ENCODE measurements at places on chromosomes 12 and 14.

DNA sequence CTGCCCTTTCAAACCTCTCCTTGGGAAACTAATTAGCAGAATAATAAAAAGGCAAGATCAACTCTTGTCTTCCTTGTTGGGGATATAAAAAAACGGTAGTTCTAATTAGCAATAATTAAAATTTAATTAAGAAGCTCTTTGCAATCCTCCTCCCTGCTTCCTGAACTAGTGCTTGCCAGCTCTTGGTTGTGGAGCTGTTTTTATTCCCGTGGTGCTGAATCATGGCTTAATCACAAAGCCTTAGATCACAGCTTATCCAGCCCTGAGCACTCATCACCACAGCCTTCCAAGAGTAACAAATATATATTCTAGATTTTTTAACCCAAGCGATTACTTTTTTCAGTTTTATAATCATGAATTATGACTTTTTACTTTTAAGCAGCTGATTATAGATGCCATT, 63.2 kb upstream of the INSM2 start:
- DNase-seq, result no peak

DNA sequence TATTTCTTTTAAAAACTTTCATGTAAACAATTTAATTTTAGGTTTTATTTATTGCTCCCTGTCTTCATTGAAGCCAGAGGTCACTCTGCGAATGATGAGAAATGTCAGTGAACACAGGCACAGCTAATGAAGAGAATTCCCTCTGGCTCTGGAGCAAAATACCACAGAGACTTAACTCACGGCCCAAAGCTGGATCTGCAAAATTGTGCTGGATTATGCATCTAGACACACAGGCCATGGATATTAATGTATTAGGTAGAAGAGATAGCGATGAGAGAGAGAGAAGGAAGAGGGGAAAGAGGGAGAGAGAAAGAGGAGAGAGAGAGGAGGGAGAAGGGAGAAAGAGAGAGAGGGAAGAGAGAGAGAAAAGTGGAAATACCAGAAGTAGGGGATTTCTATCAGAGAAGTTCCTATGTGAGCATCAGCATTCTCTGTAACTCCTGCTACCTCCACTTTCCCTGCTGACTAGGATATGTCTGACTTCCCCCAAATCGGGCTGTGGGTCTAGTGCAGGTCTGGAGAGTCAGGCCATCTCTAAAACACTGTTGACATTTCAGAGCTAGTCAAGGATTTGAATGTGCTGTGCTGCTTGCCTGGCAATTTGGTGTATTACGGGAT, 3.7 kb downstream of the ARHGDIB start:
- DNase-seq, result no peak

DNA sequence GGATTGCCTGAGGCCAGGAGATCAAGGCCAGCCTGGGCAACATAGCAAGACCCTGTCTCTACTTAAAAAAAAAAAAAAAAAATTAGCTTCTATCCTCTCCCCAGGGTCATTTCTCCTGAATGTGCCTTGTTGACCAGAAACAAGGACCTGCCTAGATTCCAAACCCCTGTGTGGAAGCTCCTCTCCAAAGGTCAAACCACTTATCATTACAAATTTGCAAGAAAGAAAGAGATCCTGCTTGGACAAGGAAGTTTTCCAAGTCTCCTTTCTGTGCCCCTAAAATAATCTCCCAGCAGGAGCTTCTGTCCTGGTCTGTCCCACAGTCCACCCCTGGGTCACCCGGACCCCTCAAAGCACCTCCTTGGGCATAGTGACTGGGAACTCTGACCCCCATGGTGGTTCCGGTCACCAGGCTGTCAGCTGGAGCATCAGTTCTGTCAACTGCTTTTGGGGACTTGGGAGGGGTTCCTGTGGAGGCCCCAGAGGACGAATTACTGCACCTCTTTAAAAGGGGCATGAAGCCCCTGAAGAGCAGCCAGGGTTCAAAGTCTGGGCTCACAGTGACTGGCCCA, 38.4 kb downstream of the ACTN1 start:
- DNase-seq, result no peak

- no peak for DNase-seq
These were observed 1.0 kb downstream of the ELK3 start for GRCh38 chr12:96194971-96195844.

DNA sequence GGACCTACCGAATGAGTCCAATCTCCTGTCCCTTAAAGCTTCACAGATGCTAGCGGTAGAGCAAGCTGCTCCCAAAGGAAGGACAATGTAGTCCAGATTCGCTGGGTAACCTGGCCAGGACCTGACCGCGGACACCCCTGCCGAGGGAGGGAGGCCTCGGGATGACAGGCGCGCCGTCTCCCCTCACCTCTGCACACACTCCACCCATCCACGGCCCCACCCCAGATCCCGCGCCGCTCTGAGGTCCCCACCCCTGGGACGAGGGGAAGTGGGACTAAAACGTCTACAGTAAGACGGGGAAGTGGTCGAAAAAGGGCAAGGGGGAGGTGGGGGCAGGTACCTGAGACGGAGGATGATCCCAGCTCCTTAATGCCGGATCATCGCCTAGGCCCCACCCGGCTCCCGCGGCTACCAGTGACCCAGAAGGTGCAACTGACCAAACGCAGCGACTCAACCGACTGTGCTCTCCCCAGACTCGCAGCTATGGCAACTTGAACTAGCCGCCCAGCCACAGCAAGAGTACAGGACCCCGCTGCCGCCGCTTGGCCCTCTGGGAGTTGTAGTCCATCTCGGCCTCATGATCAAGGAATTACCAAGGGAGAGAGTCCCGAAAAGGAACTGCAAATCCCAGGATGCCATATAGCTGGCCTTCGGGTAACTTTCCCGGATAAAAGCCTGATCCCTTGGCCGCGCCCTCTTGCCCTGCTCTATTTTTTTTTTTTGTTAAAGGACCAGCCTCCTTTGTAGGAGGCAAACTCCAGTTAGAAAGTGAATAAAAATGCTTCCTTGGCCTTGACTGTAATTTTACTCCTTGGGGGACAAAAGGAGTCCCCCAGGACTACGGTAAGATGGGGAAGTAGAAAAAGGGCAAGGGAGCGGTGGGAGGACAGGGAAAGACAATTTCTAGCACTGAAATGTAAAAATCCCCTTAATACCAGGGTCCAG, at the start of gene CEP128:
CEP128 (minus strand) TSS at position 498 of the 945 bp plus-strand sequence.
- DNase-seq, result peak; percentile 95

DNA sequence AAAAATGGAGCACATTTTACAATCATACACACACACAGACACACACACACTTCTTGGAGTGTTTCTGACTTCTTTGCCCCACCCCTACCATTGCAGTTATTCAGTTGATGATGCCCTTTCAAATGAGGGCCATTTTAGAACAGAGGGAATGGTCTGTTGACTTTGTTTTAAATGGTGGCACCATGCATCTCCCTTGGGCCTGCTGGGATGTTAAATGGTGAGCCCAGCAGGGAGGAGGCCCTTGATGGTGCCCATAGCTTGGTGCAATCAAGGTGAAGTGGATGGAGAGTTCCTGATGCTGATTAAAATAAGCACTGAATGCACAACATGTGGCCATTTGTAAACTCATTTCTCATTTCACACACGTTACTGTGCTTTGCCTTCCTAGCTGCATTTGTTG, 13.3 kb downstream of the C12orf75 start:
- no peak for DNase-seq

- DNase-seq, result no peak
These were observed 367.4 kb downstream of the MED13L start for GRCh38 chr12:115910057-115910456.

GRCh38 chr12:97167598-97167997, 260.5 kb downstream of the NEDD1 start:
- DNase-seq, result no peak

DNA sequence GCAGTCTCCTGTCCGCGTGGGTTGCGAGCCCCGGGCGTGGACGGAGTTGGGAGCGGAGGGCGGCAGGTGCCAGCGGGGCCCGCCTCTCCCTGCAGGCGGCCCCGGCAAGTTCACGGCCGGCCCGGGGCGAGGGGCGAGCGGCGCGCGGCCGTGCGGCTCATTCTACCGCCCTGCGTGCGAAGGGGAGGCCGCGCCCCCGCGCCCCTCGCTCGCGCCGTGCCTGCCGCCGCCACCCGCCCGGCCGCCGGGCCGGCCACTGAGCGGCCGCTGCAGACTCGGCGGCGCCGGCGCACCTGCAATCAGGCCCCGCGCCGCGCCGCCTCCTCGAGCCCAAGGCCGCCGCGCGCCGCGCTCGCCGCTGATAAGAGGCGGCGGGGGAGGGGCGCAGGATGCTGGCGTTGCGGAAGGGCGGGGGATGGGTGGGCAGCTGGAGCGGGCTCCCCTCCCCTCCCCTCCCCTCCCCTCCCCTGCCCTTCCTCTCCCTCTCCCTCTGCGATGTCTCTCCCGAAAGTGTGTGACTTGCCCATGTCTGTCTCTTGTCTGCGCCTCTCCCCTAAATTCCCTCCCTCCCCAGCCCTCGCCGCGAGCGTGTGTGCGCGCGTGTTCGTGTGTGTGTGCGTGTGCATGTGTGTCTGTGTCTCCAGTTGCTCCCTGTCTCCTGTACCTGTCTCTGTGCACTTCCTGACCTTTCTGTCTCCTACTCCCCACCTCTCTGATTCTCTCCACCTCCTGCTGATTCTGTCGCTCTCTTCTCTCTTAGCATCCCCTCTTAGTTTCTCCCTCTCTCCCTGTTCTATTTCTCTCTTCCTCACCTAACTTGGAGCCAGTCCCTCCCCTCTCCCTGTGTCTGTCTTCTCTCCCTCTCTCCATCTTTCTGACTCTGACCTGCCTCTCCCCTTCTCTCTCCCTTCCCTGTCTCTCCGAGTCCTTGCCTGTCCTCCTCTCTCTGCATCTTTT, 768.1 kb upstream of the TBX3 start:
- DNase-seq, result no peak

DNA sequence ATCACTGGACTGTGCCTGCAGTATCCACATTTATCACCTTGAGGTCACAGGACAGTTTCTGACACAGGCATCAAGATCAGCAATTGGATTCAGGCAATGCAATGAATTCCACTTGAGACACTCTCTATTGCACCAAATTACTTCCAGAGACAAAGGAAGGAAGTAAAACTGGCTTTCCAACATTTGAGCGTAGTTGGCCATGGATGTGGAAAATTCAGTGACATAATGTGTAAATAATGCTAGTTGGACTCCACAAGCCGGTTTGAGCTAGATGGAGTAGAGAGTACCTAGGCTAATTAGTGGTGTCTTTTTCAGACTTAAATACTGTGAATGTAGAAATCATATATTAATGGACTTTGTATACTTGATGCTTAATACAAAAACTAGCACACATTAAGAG, 168.3 kb upstream of the SYT1 start:
- DNase-seq, result no peak

DNA sequence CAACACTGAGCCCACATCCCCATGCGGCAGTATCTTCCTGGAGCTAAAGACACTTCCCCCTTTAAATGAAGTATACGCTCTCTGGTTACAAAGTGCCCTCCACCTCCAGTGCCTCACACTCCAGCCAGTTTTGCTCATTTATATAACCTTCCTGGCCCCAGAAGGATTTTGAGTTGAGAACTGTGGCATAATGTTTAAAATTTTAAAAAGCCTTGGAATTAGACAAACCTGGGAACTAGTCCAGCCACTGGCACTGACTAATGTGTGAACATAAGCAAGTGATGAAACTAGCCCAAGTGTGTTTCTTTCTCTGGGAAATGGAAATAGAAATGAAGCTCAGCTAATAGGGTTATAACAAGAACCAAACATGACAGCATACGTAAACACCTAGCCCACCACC, 723.7 kb upstream of the USP15 start:
- DNase-seq, result peak; percentile 9

- DNase-seq, result no peak
These were observed 146.3 kb upstream of the RMST start for GRCh38 chr12:97316321-97316720.

DNA sequence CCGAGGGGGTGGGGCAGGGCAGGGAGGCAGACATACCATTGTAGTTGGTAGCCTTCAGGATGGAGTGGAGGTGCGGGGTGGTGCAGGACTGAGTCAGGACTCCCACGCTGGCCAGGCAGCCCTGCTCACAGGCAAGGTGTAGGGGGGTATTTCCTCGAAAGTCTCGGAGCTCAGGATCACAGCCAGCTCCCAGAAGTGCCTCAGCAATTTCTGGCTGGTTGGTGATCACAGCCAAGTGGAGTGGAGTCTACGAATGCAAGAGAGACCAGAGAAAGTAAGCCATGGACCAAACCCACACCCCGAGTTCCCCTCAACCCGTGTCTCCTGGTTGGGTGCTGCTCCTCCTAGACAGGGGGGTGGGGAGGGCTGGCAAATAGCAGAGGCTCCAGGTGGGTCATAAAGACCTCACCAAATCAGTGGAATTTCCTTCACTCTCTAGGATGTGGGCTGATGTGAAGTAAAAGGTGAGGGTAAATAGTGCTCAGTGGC, 1.4 kb downstream of the NFKBIA start:
- peak; percentile 26 for DNase-seq

All from anterior cingulate cortex (tissue), 58 donors.